Bronchus fibroblast of lung (primary cell): ENCODE measurements at places on chromosomes 3 and 15. TPM values are rescaled to one million over a fixed set of nuclear protein-coding genes. Genes with fewer than 3 reads are reported as not detected.

The MFGE8 gene
- total RNA-seq, result 87.6 and 90.8 TPM in 2 replicates

The ASB14 gene
- not detected in 2 replicates for total RNA-seq

The MST1R gene
- 0.45 and 0.50 TPM in 2 replicates for total RNA-seq

The CAPN3 gene
- 0.50 and 1.6 TPM in 2 replicates for total RNA-seq

The PLSCR5 gene
- total RNA-seq, result not detected in 2 replicates

The SNTN gene
- total RNA-seq, result not detected in 2 replicates

The ZNF710 gene
- 9.8 and 10.1 TPM in 2 replicates for total RNA-seq

The TTLL13 gene
- not detected in 2 replicates for total RNA-seq

The ACTRT3 gene
- total RNA-seq, result 3.6 and 3.7 TPM in 2 replicates

The SEMA6D gene
- 1.8 and 3.4 TPM in 2 replicates for total RNA-seq

The LRRN1 gene
- 0.17 and 0.30 TPM in 2 replicates for total RNA-seq
